ENCODE measurements at places on chromosomes 1 and 21. TPM values are rescaled to one million over a fixed set of nuclear protein-coding genes. Genes with fewer than 3 reads are reported as not detected.
A peak's percentile ranks its signal among the peaks of the same experiment; 100 is the strongest.

- no peak overlapping the region for H3K4me3 ChIP-seq
- no peaks in the 10 kb centered on the region for H3K27me3 ChIP-seq
- peak; percentile 77 for DNase-seq
- H3K36me3 ChIP-seq: peaks cover 39% of the 10 kb centered on the region
These were observed 4.9 kb upstream of the ALDH4A1 start for GRCh38 chr1:18907021-18907916.

- DNase-seq: no peak
- no peaks in the 10 kb centered on the region for H3K4me1 ChIP-seq
- H3K4me3 ChIP-seq: no peak overlapping the region
These were observed 54.5 kb upstream of the TIAM1 start for GRCh38 chr21:31398574-31398973.

GRCh38 chr1:1847061-1847850, 43.6 kb downstream of the GNB1 start:
- no peaks in the 10 kb centered on the region for H3K27me3 ChIP-seq
- H3K4me3 ChIP-seq: no peak overlapping the region
- no peaks in the 10 kb centered on the region for H3K4me1 ChIP-seq
- no peaks in the 10 kb centered on the region for H3K36me3 ChIP-seq
- no peak for DNase-seq

- H3K4me3 ChIP-seq: no peak overlapping the region
- no peaks in the 10 kb centered on the region for H3K36me3 ChIP-seq
- no peak overlapping the region for H3K27ac ChIP-seq
- H3K27me3 ChIP-seq: no peaks in the 10 kb centered on the region
- H3K4me1 ChIP-seq: no peaks in the 10 kb centered on the region
These were observed 30.5 kb upstream of the ACOT11 start for GRCh38 chr1:54517496-54517895.

DNA sequence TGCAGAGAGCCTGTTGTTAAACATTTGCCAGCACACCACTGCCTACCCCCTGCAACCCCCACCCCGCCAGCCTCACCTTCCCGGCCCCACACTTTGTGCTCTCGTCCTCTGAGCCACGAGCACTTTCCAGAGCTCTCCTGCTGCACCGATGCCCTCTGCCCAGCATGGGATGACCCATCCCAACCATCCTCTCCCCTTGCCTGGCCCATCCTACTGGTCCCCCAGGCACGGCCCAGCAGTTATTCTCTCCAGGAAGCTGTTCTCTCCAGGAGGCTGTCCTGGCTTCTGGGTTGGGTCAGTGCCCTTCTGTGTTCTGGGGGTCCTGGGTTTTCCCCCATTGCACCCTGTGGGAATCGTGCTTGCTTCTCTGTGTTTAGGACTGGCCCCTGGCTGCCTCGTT, 60.1 kb upstream of the ABCG1 start:
- no peaks in the 10 kb centered on the region for H3K27me3 ChIP-seq
- H3K36me3 ChIP-seq: no peaks in the 10 kb centered on the region
- no peak for DNase-seq
- no peaks in the 10 kb centered on the region for H3K4me1 ChIP-seq
- H3K27ac ChIP-seq: no peak overlapping the region
- H3K4me3 ChIP-seq: no peak overlapping the region

DNA sequence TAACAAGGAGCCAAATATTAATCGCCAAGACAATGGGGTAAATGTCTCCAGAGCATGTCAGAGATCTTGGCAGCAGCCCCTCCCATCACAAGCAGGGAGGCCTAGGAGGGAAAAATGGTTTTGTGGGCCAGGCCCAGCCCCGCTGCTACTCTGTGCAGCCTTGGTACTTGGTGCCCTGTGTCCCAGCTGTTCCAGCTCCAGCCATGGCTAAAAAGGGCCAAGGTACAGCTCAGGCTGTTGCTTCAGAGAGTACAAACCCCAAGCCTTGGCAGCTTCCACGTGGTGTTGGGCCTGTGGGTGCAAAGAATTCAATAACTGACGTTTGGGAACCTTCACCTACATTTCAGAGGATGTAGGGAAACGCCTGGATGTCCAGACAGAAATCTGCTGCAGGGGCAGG, 10.4 kb downstream of the UBE2G2 start:
- H3K27ac ChIP-seq: no peak overlapping the region
- H3K27me3 ChIP-seq: no peaks in the 10 kb centered on the region
- no peak for DNase-seq
- H3K4me1 ChIP-seq: peaks cover 13% of the 10 kb centered on the region
- H3K36me3 ChIP-seq: peaks cover 14% of the 10 kb centered on the region

DNA sequence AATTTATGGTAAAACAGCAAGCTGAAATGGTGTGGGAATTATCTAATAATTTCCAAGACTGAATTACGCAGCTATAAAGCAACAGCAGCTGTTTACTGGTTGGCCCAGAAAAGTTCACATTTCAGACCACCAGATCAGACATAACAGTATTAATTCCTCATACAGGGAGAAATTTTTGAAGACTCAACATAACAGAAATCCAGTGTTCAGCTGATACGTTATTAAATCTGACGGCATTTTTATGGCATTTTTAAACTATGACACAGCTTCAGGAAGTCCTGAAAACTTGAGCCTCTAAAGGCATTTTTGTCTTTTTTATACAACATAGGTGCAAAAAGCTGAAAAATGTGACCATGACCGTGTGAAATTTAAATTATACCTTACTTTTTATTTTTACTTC, 91.2 kb downstream of the APP start:
- no peak for DNase-seq
- H3K4me1 ChIP-seq: no peaks in the 10 kb centered on the region
- peak overlapping the region; percentile 33 for H3K27ac ChIP-seq
- H3K27me3 ChIP-seq: no peaks in the 10 kb centered on the region
- H3K36me3 ChIP-seq: no peaks in the 10 kb centered on the region
- H3K4me3 ChIP-seq: no peak overlapping the region

- no peak overlapping the region for H3K27ac ChIP-seq
- H3K27me3 ChIP-seq: no peaks in the 10 kb centered on the region
- H3K4me1 ChIP-seq: peaks cover 10% of the 10 kb centered on the region
- no peaks in the 10 kb centered on the region for H3K36me3 ChIP-seq
- DNase-seq: no peak
These were observed 5.3 kb upstream of the TAGLN2 start for GRCh38 chr1:159930634-159931033.

GRCh38 chr1:176735201-176735600, 272.2 kb downstream of the PAPPA2 start:
- no peaks in the 10 kb centered on the region for H3K36me3 ChIP-seq
- no peak for DNase-seq
- H3K27ac ChIP-seq: no peak overlapping the region
- H3K27me3 ChIP-seq: no peaks in the 10 kb centered on the region

DNA sequence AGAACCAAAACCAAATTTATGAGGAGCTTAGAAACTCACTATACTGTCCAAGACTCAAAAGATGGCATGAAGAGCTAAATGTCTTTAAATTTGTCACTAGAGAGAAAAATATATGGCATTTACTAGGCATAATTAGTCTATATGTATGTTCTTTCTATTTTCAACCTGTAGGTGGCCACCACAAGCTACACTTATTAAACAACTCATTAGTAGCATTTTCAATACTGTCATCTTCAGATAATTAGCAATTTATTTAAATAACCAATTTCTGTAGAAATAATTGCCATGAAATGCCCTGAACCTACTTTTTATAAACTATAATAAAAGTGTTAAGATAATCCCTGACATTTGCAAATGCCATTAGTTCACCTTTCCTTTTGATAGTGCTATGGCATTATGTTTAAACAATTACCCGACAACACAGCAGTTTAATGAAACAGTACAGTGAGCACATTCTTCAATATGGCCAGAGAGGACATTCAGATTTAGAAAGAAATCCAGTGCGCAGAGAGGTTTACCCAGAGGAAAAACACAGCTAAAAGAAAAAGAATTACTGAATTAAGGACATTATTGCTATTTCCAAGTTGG, 522.5 kb downstream of the PTBP2 start:
- no peak overlapping the region for H3K4me3 ChIP-seq
- H3K36me3 ChIP-seq: no peaks in the 10 kb centered on the region
- no peak overlapping the region for H3K27ac ChIP-seq
- no peaks in the 10 kb centered on the region for H3K27me3 ChIP-seq
- DNase-seq: no peak
- H3K4me1 ChIP-seq: peaks cover 13% of the 10 kb centered on the region

The RGS2 gene
- 51.2 TPM for total RNA-seq

The CFHR3 gene
- total RNA-seq: 0.20 TPM
